Hippocampal formation (tissue), 2 donors: ENCODE measurements at places on chromosomes 1 and 21.

- no peak for DNase-seq
These were observed 26.8 kb upstream of the CADM3 start for GRCh38 chr1:159144571-159144970.

GRCh38 chr1:55287723-55288122, 72.6 kb upstream of the USP24 start:
- no peak for DNase-seq

- DNase-seq, result no peak
These were observed 158.5 kb upstream of the LMO4 start for GRCh38 chr1:87170157-87170556.

- DNase-seq, result no peak
These were observed 113.6 kb upstream of the TIAM1 start for GRCh38 chr21:31457675-31458074.

- no peak for DNase-seq
These were observed 30.3 kb upstream of the KCNQ4 start for GRCh38 chr1:40753142-40753882.

GRCh38 chr1:62900566-62900965, 116.6 kb downstream of the ATG4C start:
- no peak for DNase-seq

DNA sequence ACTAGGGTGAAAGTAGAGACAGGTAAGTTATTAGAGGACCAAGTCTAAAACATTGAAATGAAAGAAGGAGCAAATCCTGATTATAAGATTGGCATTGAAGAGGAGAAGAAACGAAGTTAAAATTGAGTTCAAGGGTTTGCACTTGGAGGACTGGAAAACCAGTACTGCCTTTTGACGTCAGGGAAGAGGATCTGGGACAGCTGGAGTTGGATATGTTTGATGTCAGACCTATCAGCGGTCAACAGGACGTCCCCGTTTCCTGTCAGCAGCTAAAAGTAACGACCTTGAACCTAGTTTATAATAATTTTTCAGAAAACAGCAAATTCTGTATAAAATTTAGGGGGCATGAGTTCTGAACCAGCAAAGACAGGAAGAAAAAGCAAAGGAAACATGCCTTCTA, 1.2 kb upstream of the NID1 start:
- DNase-seq, result no peak

- DNase-seq, result no peak
These were observed 5.8 kb downstream of the SRRM1 start for GRCh38 chr1:24648919-24649318.

GRCh38 chr1:207004931-207005830, 27.4 kb downstream of the C1orf116 start:
- peak; percentile 32 for DNase-seq

DNA sequence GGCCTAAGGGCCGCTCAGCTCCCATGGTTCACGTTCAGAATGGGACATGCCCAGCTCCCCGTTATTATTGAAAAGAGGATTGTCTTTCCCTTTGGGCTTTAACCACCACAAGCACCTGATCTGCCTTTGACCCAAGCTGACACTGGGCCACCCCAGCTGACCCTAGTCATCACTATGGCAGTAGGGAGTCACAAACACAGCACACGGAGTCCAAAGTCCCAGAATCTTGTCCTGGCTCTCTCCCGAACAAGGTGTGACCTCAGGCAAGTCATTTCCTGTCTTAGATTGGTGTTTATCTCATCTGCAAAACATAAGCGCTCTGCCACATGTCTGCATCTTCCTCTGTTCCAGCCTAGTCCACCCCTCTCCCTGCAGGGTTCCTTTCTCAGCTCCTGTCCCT, 31.5 kb downstream of the IGFN1 start:
- DNase-seq, result no peak

DNA sequence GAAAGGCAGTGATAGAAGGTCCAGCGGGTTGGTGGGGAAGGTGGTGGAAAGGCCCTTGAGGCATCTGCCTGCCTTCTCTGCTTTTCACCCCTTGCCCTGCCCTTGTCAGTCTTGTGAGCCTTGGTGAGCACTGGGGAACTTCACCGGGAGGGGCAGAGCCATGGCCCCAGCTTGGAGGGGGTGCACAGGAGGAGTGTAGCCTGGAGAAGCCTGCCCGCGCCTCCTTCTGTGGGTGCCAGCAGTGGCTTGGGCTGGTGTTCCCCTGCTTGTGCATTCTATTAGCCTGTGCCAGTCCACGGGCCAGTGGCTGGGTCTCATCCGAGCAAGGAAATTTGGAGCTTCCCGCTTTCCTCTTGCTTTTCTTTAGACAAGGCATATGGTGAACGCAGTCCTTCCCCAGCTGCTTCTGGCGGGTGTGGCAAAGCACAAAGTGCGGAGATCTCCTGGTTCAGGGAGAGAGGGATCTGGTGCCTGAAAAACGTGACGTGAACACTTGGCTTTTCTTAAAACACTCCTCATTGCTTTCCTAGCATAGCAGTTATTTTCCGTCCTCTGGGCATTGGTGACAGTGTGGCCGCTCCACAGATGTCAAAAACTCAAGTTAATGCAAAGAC, 10.6 kb upstream of the B3GALT5 start:
- DNase-seq, result no peak

DNA sequence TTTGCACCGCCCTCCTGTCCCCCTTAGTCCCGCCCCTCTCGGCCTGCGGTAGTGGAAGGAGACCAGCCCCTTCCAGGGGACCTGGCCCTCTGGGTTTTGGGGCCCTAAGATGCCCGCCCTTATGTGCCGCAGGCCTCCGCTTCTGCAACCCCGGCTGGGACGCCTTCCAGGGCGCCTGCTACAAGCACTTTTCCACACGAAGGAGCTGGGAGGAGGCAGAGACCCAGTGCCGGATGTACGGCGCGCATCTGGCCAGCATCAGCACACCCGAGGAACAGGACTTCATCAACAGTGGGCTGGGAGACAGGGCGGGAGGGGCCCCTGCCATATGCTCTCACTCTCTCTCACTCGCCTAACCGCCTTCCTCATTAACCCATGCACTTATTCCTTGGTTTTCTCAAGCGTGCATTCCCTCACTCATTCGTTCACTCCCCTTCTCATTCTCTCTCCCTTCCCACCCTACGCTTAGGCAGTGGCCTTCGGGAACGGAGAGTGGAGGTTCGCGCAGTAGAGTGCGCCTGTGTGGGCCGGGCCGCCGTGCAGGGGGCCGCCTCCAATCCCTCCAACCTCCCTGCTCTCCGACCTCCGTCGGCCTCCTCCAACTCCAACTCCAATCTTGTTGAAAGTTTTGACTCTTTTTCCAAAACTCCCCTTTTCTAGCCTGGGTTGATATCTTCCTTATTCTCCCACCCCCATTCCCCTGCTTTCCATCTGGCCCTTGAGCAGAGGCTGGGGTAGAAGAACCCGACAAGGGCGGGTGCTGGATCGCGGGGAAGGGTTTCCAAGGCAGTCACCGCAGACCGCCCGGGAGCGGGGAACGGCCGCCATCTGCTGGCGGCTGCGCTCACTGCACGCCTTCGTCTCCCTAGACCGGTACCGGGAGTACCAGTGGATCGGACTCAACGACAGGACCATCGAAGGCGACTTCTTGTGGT, 15.2 kb downstream of the BCAN start:
- DNase-seq, result peak; percentile 65

GRCh38 chr1:174775621-174776020, 224.1 kb upstream of the CACYBP start:
- no peak for DNase-seq

DNA sequence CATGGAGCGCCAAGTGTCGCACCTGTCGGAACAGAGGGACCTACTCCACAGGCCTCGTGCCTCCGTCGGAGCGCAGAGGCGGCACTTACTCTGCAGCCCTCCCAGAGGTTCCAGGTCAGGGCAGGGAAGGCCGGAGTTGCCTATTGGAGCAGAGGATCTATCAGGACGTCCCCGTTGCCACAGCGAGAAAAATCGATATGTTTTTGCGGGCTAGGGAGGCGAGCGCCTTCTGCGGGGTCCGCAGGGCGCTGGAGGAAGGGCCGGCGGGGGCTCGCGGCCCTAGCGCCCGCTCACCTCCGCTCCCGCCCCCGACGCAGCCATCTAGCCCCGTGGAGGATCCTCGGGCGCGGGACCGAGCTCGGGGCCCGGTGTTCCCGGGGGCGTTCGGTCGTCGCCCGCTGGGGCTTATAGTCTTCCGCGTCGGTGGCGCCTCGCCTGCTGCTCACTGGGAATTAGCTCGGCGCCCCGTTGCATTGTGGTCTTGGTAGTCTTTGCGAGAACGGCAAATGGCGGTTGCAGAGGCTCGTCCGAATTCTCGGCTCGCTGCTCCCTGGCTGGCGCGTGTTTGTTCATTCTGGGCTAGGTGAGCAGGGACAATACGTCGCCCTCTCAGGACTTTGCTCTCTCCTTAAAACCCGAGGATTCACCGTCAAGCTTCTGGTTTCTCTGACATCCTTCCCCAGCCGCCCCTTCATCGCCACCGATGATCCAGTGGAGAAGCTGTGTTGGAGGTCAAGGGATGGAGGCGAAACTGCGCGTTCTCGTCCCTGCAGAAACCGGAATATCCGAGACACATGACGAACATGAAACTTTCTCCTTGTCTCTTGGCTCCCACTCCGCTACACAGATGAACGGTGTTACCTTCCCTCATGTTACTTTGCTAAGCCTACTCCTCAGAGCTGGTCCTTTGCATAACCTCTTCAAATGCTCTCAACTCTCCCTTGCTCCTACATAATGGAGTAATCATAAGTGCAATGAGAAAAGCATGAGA, at the start of gene JTB:
Gene JTB, minus strand, starts transcription at position 425 of the 991 bp plus-strand sequence. Its CDS starts 422 bp downstream, at position 3.
- DNase-seq, result peak; percentile 83

- DNase-seq, result no peak
These were observed 27.9 kb downstream of the C1orf115 start for GRCh38 chr1:220717800-220718640.

DNA sequence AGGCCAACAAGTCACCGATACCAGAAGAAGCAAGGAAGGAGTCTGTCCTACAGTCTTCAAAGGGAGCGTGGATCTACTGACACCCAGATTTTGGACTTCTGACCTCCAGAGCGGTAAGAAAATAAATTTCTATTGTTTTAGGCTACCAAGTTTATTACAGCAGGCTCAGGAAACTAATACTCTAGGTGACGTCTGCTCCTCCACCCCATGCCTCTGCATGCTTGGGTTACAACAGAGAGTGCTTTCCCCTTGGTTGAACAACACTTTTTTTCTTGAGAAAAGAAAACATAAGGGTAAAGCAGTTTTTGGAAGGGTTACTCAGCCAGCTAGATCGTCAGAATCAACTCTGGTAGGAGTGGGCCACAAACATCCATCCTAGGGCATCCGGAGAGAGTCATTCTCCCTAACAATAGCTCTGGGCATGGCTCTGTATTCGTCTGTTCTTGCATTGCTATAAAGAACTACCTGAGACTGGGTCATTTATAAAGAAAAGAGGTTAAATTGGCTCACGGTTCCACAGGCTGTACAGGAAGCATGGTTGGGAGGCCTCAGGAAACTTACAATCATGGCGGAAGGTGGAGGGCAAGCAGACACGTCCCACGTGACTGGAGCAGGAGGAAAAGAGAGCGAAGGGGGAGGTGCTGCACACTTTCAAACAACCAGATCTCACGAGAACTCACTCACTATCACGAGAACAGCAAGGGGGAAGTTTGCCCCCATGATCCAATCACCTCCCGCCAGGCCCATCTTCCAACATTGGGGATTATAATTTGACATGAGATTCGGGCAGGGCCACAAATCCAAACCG, 22.2 kb upstream of the DNAJC11 start:
- DNase-seq, result no peak

DNA sequence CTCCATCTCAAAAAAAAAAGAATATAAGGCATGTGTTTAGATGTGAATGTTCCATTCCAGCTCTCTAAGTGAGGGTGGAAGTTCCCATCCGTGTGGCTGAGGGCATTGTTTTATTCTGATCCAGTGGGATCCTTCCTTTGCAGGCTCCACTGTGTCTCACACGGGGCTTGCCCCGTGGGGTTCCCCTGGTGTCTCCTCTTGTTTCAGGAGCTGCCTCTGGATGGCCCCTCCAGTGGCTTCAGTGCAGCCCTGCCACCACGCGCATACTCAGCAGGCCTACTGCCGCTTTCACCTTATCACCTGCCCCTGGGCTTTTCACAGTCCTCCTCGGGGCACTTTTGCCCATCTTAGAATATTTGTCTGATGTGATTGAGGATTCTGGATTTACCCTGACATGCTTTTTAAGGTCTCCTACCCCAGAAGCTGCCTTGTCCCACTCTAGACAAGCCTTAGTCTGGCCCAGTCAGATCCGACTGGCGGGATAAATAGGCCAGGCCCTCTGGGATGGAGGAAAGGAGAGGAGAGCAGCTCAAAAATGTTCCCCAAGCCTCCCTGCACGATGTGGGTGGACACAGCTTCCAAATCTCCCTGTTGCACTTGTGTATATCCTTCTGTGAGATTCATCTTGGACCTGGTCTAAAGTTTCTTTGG, 55.2 kb downstream of the FAM163A start:
- DNase-seq, result no peak

DNA sequence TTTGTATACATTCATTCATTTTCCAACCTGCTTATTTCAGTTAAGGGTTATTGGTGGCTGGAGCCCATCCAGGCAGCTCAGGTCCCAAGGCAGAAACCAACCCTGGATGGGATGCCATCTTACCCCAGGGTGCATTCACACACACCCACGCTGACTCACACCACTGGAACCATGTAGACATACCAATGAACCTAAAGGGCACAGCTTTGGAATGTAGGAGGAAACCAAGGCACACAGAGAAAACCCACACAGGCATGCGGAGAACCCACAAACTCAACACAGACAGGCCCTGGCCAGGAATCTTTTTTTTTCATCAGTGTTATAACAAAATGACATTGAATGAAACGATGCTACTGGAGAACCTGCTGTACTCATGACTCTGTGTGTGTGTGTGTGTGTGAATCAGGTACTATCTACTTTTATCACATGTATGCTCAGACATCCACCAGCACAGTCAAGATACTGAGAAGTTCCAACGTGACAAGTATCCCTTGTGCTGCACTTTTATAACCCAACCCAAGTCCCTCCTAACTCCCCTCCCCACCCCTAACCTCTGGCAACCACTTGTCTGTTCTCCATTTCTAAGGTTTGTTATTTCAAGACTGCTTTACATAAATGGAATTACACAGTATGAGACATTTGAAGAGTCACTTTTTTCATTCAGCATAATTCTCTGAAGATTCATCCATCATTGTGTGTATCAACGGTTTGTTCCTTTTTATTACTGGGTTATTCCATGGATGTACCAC, 286.8 kb upstream of the PLD5 start:
- no peak for DNase-seq
